ENCODE measurements at places on chromosomes 4 and X.

DNA sequence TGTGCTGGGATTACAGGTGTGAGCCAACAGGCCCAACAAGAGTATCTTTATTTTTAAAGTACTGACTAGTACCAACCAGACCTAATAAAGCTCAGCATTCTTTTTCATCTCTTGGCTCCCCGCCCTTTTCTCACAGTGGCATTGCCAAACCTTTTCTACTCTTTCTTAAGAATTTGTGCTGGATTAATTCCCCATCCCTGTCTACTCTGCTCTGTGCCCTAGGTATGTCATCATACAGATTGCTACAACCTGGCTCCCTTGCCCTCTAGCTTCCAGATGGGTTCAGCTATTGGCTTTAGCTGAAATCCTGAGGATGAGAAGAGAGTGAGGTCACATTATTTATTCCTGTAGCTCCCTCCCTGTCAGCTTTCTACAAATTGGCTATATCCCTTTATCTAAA is 34.9 kb upstream of the CCNI start:
- DNase-seq, result no peak

- no peak for DNase-seq
Observed at GRCh38 chr4:115769396-115769795, 656.0 kb upstream of the NDST4 start.

- DNase-seq, result no peak
Observed at GRCh38 chr4:184722798-184723197, 11.1 kb downstream of the CENPU start.

DNA sequence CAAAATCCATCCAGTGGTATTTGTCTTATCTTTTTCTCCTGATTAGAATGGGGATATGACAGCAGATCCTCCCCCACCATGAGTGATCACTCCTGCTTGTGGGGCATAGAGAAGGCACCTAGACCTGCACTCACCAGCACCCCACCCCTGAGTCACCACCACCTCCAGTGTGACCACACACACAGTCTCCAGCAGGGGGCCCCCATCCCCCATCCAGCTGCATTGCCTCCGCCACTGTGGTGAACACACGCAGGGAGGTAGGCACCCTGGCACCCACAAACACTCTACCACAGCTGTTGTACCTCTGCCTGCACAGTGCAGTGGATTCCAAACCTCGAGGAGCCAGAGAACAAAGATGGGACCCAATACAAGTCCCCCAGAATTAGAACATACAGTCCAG is 9.0 kb upstream of the MAGEA8 start:
- DNase-seq, result peak; percentile 16

DNA sequence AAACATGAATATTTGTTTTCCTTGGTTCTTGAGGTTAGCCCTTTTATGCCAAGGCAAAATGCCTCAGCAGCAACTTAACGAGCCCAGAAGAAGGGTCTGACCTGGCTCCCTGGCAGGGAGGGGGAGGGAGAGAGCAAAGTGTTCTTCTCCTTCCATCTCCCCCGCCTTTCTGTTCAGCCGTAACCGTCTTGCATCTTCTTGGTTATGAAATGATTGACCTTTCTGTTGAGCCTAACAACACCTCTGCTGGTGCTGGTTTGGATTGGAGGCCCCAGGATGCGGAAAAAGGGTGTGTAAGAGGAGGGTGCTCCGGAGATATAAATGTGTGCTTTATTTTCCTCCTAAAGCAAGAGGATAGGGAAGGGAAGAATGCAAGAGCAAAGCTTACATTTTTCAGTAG is 44.7 kb downstream of the PTTG2 start:
- no peak for DNase-seq

- no peak for DNase-seq
Observed at GRCh38 chr4:40525752-40526598, 103.7 kb downstream of the RBM47 start.

DNA sequence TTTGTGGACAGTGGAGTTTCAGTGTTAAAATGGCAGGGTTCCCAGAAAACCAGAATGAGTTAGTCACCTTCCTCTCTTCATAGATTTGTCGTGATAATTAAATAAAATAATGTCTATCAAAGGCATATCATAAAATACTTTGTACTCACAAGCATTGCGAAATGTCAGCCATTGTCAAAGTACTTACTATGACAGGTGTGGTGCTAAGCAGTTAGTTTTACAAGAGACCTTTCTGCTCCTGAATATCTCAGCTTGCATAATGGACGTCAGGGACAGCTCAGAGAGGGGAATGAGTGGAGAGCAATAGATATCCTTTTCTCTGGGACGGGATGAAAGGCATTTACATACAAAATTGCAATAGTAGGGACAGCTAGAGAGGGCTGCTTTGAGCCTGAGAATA is 560.9 kb downstream of the KCNIP4 start:
- no peak for DNase-seq

- no peak for DNase-seq
Observed at GRCh38 chr4:45004847-45005565, 278.6 kb upstream of the GNPDA2 start.

DNA sequence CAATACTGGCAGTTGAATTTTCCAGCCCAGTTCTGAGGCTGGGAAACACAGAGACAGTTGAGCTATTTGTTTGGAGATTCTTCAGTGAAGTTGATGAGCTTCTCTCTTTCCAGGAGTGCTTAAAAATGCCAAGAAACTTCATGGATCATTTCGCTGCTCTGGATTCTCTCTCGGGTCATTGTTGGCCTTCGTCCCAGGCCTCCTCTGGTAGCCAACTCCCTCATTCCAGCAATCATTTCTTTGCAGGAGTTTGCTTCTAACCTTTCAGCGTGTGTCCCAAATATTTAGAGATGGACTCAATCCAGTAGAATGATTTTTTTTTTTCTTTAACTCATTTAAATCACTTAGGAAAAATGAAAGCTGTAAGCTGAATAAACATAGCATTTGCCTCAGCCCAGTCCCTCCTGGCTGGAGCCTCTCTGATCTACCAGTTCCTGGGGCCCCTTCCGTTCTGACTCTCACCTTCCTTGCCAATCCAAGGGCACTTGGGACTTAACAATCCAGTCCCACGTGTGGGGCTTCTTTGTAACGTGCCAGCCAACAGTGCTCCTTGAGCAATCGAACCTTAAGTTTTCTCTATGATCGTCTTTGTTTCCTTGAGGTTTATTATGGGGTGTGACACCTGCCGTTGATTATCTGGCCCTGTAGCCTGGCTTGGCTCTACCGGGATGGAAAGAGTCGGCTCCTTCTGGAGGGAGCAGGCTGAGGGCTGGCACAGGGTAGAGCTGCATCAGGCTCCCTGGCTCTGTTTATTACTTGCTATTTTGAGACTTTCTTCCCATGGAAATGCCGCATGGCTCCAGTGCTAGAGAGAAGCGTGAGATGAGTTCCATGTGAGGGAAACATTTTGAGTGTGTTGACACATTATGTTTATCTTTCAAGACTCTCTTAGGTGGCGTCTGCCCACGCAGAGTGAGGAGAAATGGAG is 80.4 kb upstream of the GPC4 start:
- DNase-seq, result no peak

DNA sequence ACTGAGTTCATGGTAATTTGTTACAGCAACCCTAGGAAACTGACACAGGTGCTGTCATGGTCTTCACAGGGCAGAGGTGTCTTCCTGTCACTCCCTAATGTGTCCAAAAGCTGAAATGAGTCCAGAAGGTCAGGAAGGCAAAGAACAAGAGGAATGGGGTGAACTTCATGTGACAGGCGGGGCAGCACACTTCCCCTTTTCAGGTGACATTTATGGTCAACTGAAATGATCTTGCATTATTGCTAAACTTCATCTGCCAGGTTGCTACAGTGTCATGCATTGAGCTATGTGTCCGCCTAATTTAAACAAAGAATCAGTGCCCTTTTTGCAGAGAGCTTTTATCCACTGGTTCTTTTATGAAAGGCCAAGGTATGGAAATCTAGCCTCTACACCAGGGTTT is 15.9 kb upstream of the CCDC149 start:
- no peak for DNase-seq

DNA sequence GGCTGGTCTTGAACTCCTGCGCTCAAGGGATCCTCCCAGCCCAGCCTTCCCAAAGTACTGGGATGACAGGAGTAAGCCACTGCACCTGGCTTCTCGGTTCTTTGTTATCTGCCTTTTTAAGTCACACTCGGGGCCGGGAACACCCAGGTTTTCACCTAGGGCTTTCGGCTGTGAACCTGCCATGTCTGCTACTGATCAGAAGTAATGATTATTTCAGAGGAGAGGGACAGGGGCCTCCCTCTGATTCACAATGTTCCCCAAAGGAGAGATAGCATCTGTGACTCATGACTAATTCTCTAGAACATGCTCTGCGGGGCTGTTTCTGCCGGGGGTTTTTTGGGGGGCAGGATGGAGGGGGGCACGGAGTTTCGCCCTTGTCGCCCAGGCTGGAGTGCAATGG is 26.9 kb downstream of the CRLF2 start:
- no peak for DNase-seq

DNA sequence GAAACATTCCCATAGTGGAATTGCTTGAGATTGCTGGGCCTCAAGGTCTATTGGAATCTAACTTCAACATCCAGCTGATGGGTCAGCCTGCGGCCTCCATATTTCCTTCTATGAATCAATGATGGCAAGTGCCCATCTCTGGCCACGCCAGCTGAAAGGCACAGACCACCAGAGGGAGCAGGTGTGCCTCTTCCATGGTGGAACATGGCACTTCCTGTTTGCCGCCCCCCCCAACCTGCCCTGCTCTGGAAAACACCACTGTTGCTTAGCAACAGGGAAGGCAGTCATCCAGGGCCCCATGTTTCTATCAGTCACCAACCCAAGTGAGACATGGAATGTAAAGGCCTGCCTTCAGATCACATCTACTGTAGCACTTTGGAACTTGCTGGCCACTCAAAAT is 11.6 kb downstream of the PAGE4 start:
- DNase-seq, result peak; percentile 6

DNA sequence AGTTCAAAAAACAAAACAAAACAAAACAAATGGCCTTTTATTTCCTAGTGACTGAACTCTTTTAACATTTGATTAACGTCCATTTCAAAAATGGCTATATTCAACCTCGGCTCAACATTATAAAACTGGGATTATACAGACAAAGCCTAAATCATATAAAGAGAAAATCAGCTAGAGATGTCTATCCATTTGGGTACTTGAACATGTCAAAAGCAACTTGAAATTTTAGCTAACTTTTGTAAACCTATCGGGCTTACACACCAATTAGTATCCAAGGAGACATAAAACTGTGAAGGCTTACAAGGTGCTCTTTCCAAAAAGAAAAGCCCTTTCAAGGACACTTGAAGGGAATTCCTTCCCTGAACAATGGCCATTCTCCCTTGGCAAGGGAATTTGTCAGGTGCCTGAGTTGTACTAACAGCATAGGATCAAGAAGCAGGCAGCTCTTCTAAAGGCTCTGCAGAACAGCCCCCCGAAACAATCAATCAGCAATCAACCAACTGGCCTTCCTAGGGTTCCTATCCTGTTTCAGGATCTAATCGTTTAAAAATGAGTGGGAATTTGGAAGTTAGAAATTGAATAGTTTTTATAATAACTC is 633.7 kb upstream of the HTR2C start:
- no peak for DNase-seq

DNA sequence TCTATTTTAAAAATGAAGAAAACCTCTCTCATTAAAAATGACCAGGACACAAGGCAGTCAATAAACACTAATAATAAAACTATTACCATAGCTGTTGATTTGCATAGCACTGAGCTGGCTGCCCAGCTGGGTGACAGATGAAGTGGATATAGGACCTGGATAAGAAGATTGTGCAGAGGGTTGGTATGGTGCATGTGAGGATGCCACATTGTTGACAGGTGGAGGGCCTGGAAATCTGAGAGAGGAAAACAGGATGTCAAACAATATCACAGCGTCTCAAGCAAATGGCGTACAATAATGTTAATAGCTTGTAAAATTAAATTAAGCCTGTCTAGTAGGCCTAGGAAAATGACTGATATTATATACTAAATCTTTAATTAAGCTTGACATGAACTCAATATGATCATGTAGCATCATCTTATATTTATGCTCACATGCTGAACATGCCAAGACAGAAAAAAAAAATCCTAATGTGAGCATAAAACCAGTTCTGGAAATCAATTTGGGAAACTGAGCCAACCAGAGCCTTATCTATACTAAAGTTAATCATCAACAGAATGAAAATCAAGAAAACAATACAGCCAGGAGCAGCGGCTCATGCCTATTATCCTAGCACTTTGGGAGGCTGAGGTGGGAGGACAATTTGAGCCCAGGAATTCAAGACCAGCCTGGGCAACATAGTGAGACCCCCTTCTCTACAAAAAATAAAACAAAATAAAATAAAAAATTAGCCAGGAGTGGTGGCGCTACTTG is 18.6 kb downstream of the SEC24D start:
- DNase-seq, result no peak

DNA sequence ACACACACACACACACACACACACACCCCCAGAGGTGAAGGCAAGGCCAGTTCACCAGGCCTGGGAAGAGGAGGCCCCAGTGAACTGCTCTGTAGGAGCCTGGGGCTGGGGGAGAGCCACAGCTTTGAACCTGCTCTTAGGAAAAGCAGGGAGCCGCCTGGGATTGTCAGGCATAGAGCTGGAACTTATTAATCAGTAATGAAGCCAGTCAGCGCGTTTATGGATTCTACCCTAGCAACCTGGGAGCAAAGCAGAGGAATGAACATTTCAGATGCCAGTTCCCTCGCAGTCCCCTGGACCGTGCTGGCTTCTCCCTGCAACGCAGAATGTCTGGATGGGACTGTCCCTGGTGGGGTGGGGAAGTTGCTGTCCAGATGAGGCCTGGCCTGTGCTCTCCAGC is 45.3 kb upstream of the DDX3X start:
- DNase-seq, result no peak

- DNase-seq, result no peak
Observed at GRCh38 chrX:120408168-120408567, 46.3 kb downstream of the ATP1B4 start.

DNA sequence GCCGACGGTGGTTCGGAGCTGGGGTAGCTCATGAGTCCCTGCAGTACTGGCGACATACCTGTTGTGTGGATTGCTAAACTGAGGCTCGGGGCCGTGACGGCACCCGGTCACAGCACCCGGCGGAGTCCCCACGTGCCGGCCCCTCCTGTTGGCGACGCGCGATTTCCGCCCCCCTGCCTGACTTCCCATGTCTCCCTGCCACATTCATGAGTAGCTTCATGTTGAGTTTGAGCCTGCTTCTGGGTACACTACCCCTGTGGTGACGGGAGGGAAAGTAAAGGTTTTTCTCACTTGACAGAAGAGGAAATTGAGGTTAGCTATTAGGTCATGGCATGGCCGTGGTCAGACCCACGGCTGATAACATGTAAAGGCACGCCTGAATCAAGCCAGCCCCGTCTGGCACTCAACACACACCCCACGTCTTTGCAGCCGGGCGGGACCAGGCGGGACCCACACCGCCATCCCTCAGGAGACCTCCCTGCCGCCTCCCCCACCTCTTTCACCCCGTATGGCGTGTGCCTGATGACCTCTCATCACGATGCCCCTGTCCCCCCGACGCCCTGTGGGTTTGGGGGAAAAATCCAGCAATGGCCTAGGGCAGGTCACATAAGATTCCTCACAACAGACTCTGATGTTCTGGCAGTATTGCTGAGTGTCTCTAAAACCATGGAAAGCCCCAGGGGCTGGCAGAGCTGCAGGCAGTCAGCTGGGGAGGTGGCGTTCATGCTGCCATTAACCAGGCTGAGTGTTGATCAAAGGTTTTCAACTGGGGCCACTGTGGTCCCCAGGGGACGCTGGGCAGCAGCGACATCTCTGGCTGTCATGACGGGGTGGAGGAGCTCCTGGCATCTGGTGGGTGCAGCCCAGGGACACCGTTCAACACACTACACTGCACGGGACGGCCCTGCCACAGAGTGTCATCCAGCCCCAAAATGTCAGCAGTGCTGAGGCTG is 29.2 kb downstream of the P2RY8 start:
- no peak for DNase-seq
